Inflammatory macrophage treated with lipopolysaccharide for 4 hours (primary cell): ENCODE measurements at places on chromosomes 11 and 22.

GRCh38 chr22:45528046-45528445 lies 25.4 kb downstream of the FBLN1 start:
- no peak for DNase-seq

- peak; percentile 28 for DNase-seq
Observed at GRCh38 chr11:69440876-69441275, 40.6 kb upstream of the LINC01488 start.

DNA sequence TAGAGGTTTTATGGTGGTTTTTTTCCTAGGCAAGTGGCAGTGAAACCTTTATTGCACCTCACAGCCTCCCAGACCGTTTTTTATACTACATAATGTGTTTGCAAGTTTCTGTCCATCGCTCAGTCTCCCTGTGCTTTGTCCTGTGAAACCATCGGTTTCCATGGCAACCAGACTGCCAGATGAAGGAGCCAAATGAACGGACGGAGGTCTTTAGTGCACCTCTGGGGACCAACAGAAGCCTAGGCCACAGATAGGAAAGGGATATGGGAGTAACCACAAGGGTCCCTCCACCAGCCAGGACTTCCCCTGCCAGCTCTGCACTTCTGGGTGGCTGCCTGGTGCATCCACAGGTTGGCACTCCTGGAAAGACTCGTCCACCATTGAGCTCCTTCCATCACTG lies 165.0 kb downstream of the CHST1 start:
- DNase-seq = no peak

DNA sequence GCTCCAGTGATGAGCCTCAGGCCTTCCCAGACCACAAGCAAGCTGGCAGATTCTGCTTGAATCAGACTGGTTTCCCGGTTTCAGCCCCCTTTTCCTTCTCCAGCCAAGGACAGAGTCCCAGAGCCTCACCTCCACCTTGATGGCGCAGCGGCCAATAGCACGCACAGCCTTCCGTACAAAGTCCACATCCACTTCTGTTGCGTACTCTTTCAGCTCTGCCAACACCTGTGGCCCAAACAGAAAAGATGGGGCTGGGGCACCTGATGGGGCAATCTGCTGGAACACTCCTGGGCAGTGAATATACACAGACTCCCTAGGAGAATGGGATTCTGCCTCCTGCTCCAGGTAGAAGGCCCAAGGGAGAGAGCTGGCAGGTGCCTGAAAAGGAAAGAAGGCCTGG lies 35.5 kb upstream of the RASL10A start:
- no peak for DNase-seq

DNA sequence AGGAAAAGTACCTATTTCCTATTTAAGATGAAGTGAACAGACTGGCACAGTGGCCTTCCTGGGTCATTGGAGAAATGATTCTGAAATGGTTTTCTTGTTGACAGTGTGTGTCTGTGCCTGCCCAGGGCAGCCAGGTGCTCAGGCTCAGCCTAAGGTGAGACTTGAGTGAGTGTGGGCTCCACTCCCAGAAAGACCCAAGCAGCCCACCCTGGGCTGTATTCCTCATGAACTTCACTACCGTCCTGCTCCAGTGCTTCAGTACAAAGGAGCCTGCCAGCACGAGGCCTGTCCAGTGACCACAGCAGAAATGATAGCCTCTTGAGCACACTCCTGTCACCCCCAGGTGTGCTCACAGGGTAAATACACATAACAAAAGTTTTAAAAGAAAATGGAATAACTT lies 49.5 kb downstream of the GAB4 start:
- no peak for DNase-seq

DNA sequence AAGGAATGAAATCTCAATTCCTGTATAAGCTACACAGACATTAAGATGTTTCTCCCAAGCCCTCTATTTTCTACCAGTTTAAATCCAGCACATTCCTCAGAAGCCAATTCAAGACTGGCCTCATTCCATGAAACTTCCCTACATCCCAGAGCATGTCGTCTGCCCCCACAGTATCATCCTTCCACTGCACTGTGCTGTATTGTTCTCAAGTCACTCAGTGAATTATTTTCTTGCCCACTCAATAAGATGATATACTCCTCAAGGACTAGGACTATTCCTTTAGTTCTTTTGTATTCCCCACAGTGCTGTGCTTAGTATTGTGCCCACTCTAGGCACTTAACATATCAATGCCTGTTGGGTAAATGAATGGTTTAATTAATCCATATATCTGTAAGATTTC lies 203.1 kb upstream of the BLID start:
- DNase-seq = no peak

- no peak for DNase-seq
Observed at GRCh38 chr11:60777572-60777971, 7.6 kb upstream of the MS4A10 start.

- no peak for DNase-seq
Observed at GRCh38 chr11:66293777-66294625, 2.3 kb downstream of the TMEM151A start.

GRCh38 chr11:68398995-68399851 lies 61.3 kb upstream of the PPP6R3 start:
- DNase-seq = no peak

DNA sequence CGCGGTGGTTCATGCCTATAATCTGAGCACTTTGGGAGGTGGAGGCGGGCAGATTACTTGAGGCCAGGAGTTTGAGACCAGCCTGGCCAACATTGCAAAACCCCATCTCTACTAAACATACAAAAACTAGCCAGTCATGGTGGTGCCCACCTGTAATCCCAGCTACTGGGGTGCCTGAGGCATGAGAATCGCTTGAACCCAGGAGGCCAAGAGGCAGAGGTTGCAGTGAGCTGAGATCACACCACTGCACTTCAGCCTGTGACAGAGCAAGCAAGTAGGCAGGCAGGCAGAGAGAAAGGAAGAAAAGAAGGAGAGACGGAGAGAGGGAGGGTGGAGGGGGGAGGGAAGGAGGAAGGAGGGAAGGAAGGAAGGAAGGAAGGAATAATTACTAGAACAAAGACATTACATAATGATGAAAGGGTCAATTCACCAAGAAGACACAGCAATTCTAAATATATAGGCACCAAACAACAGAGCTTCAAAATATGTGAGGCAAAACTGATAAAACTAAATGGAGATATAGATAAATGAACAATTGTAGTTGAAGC lies 13.8 kb upstream of the CLDN5 start:
- DNase-seq = no peak

- no peak for DNase-seq
Observed at GRCh38 chr11:33530815-33531214, 169.8 kb downstream of the C11orf91 start.

DNA sequence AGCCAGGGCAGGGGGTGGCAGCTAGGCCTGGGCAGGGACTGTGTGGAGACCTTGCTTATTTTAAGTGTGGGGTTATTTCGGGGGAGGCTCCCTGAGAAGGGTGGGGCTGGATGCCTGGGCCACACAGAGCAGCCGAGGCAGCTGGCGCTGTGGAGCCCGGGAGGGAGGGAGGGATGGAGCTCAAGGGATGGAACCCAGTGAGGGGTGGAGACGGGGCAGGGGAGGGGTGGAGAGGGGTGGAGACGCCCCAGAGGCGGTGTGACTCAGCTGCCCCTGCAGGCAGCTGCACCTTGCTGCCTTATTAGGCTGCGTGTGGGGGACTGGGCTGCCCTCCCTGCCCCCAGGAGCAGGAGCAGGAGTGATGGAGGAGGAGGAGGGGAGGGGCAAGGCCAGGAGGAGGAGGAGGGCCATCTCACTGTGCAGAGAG lies 9.8 kb upstream of the TSSC4 start:
- no peak for DNase-seq

DNA sequence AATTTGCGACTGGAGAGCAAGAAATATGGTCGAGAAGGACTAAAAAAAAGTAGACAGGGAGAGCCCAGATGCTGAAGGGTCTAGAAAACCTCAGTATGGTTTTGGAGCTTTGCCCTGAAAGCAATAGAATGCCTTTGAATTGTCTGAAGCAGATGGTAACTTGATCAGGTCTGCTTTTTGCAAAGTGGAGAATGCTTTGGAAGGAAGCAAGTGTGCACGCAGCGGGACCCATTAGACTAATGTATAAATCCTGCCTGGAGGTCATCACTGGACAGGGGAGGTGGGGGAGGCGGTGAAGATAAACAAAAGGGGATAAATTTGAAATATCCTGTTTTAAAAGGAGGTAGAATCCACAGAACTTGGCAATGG lies 757 bp upstream of the HINFP start:
- no peak for DNase-seq

DNA sequence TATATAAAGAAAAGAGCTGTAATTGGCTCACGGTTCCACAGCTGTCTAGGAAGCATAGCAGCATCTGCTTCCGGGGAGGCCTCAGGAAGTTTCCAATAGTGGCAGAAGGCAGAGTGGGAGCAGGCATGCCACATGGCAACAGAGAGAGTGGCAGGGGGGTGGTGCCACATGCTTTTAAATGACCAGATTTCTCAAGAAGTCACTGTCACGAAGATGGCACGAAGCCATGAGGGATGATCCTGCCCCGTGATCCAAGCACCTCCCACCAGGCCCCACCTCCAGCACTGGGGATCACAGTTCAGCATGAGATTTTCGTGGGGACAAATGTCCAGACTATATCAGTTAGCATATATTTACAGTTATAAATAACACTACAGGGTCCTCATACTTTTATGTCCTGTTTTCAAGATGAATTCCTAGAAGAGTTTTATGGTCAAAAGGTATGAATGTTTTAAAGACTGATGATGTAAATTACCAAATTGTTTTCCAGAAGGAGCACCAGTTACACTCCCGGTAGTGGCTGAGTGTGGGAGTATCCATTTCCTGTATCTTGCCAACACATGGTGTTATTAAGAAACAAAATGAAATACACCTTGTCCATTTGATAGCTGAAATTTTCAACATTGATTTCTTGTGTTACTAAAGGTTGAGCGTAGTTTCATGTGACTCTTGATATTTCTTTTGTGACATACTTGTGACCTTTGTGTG lies 19.2 kb downstream of the FAM118A start:
- peak; percentile 41 for DNase-seq

DNA sequence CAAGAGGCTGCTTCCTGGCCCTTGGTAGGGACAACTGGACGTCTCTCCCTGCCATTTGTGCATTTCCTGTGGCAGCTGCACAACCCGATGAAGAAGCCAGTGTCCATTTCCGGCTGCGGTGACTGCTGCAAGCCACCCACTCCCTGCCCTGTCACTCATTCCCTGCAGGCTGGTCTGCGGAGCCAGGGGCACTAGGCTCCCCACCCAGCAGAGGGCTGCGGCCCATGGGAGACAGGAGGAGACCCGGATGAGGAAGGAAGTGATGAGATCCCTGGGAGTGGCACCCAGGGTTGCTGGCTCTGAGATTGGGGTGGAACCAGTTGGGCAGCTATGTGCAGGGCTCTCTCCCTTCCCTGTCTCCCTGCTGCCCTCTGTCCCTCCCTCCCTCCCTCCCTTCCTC lies 10.0 kb upstream of the MYRF start:
- DNase-seq = peak; percentile 89

- peak; percentile 90 for DNase-seq
Observed at GRCh38 chr11:121417055-121417551, 35.0 kb upstream of the SORL1 start.

DNA sequence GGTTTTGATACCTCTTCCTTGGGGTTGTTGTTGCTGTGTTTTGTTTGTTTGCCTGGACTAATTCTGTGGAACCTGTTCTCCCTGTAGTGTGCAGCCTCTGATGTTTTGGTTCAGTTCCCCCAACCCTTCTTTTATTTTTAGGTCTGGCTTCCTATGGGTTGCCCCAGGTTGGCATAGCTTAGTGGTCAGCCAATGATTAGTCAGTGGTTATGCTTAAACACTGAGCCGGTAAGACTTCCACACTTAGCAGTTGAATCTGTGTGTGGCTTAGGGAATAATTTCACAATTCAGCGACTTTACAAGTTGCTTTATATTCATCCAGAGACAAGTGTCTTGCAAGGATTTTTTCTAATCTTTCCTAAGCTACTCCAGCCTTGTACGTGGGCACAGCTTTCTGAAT lies 78.6 kb upstream of the CLPB start:
- DNase-seq = no peak

- no peak for DNase-seq
Observed at GRCh38 chr22:38989466-38989865, 7.3 kb downstream of the APOBEC3B start.

- DNase-seq = no peak
Observed at GRCh38 chr11:122139595-122139866, 23.5 kb upstream of the BLID start.

GRCh38 chr11:134352111-134352510 lies 20.3 kb downstream of the GLB1L2 start:
- no peak for DNase-seq

GRCh38 chr11:130050257-130050656 lies 19.4 kb upstream of the APLP2 start:
- peak; percentile 94 for DNase-seq

DNA sequence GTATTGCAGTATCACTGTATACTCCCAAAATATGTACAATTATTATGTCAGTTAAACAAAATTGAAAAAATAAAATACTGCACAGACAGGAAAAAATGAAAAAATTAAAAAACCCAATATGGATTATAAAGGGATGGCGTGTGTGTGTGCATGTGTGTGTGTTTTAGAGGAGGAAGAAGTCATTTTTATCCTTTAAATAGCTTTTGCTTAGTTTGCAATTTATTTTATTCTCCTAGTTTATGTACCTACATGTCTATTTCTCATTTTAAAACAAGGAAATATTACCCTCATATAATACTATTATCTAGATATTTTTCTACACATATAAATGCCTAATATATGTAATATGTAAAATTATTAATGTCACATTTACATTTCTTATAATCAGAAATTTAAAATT lies 1144.3 kb downstream of the LRRC4C start:
- DNase-seq = no peak

DNA sequence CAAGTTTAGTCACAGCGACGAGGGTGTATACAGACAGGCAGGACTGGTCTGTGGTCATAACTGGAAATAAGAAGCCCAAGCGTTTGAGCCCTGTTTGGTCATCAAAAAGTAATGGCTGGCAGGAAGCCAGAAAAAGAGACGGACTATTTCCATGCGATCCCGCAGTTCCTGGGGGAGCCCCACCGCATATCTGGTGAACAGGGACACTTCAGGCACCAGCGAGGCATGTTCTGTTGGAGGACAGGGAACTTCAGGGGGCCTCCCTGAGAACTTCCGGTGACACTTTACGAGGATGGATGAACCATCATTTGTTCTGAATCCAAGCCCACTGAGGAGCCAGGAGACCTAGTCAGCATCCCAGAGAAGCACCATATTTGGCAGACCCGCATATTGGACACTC lies 29.7 kb upstream of the TRIM29 start:
- DNase-seq = no peak

GRCh38 chr22:29184849-29185490 lies 20.7 kb upstream of the EMID1 start:
- DNase-seq = no peak
